ENCODE measurements at places on chromosomes 3 and 15. TPM values are rescaled to one million over a fixed set of nuclear protein-coding genes. Genes with fewer than 3 reads are reported as not detected.

The PRRT3 gene
- total RNA-seq = 2.8 TPM

The ITIH1 gene
- total RNA-seq = 0.94 TPM

The INTS14 gene
- total RNA-seq = 35.1 TPM

- DNase-seq = no peak
These were observed 128.8 kb upstream of the AADACL2 start for GRCh38 chr3:151604891-151605290.

The HEXA gene
- total RNA-seq = 104 TPM

The WWTR1 gene
- 130 TPM for total RNA-seq

The DLG1 gene
- total RNA-seq = 55.5 TPM

- DNase-seq = no peak
These were observed 189.7 kb downstream of the SHQ1 start for GRCh38 chr3:72658466-72659100.
